Esophagus (tissue), 2 donors: ENCODE measurements at places on chromosomes 3 and 15. TPM values are rescaled to one million over a fixed set of nuclear protein-coding genes. Genes with fewer than 3 reads are reported as not detected.

The TMCO5A gene
- polyA plus RNA-seq, result not detected

The LRTM1 gene
- not detected for polyA plus RNA-seq

The LARP6 gene
- 6.5 TPM for polyA plus RNA-seq

The DET1 gene
- 0.92 TPM for polyA plus RNA-seq

The CRTAP gene
- polyA plus RNA-seq, result 18.1 TPM

The SH2D7 gene
- polyA plus RNA-seq, result not detected

The MST1 gene
- 11.2 TPM for polyA plus RNA-seq

The RLBP1 gene
- not detected for polyA plus RNA-seq

The ZBTB20 gene
- polyA plus RNA-seq, result 1.3 TPM

The PIGZ gene
- 3.6 TPM for polyA plus RNA-seq

The HDC gene
- 0.08 TPM for polyA plus RNA-seq
